ENCODE measurements at places on chromosomes 5 and 9.

DNA sequence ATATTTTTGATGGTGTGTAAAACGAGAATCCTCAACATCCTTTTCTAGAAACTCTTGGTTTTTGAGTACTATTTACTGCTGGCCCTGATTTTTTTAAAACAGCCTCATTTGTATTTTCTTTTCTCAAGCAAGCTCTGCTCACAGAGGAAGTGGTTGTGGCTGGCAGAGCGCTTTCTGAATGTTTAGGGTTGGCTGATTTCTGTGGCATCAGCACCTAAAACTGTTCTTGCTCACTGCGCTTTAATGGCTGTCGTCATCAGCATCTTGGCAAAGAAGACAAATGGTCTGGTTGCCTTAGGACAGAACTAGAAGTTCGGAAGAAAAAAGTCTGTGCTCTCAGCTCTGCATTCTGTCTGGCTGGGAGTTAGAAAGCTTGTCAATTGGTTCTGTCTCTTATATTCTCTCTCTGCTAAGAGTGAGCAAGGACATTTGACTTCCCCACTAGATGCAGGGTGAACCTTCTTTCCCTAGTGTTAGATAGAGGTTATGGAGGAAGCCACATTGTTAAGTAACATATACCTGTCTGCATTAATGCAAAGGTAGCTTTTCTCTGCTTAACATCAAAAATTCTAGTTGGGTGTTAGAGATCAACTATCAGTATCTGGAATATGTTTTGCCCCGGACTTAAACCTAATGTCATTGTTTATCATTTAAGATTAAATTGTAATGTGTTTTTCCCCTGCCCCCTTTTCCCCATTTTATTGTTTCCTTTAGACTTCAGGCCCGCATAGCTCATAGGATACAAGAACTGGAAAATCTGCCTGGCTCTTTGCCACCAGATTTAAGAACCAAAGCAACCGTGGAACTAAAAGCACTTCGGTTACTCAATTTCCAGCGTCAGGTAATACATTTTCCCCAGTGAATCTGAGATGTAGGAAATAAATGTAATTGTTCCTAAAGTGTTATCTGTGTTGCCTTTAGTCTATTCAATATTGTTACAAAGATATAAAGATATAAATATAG lies 39.0 kb downstream of the SMARCA2 start:
- no peak for DNase-seq

DNA sequence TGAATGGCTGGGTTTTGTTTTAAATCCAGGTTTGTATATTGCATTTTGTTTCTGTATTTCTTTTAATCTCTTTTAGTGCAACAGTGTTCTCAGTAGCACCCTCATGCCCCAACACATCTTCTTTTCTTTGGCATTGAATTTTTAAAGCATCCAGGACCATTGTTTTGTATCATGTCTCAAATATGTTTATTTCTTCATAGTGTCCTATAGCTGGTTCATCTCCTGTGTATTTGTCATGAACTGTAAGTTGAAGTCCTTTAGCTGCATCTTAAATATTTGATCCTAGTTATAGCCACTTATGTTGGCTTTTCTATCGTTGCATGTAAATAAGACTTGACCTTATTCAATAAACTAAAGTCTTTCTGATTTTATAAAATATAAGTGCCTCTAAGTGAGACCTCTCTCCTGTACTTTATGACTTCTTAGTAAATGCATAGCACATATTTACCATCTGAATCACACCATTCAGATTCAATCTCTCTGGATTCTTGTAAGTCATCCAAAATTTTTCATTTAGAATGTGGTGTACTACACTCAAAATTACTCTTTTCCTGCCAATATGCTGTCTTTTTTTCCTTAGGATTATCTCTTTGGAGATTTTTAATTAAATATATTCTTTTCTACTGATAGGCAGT lies 21.0 kb upstream of the ERCC6L2 start:
- no peak for DNase-seq

- no peak for DNase-seq
Measured at GRCh38 chr5:170103447-170103846, 2.2 kb upstream of the FOXI1 start.

DNA sequence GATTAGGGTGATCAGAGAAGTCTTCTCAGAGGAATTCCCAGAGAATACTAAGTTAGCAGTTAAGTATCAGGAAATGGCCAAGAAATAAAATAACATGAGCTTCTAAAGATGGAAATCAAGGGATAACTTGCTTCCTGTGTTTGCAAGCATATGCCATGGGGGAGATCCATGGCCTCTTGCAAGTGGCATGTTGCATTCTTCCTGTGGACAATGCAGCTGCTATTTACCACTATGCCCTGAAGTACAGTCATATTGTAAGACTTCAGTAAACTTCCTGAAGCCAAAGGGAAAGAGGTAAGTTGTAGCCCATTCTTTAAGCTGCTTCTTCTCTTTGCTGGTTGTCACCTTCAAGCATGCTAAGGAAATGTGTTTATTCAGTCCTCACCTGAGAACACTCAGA lies 154.7 kb upstream of the RUSC2 start:
- no peak for DNase-seq

DNA sequence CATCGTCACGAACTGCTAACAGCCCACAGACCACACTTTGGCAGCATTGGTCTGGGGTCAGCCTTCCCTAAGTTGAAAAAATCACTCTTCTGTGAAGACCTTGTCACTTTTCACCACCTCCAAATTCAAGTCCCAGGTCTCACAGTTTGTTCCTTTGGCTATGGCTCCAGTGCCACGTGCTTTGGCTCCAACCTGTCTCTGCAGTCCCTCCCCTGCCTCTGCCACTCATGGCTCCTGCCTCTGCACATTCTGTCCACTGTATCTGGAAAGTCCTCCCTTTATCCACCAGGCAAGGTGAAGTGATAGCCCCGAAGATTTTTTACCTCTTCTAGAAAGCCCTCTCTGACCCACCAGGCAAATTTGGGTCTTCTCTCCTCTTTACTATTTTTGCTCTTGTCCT lies 5.3 kb downstream of the CKMT2 start:
- DNase-seq = no peak

All from smooth muscle cell of the brain vasculature (primary cell).